Stimulated activated CD8-positive, alpha-beta memory T cell treated with anti-CD3 and anti-CD28 coated beads, Interleukin-15, amount 100 ng/mL, for 24 hours (primary cell): ENCODE measurements at places on chromosomes 11 and 22.
A peak's percentile ranks its signal among the peaks of the same experiment; 100 is the strongest.

DNA sequence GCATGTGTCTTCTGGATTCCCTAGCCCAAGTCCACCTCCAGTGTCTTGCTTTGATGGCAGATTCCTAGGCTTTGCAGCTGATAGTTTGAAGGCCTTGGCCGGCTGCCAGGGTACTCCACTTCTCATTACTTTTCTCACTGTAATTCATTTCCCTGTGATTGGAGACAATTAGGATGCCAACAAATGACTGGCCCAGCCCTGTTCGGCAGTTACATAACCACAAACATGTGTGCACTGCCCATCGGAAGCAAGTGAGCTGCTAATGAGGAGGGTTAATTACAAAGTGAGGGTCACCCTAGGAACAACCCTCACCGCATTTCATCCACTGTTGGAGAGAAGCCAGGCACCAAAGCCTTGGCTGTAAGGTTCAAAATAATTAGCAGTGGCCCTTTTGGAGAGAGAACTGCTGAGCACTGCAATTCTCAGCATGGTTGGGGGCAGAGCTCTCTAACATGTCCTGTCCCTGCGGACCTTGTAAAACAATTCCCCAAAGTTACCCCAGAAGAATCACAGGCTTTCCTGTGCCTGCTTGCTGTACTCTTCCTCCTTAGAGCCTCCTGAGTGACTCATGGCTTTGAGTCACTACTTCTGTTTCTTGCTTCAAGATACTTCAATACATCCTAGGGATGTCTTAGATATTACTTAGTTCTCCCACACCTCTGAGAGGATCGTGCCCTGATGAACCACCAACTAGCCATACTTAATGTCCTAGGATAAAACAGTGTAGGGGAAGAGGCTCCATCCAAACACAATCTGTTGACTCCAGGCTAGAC, 109.7 kb upstream of the GALNT18 start:
- no peak for DNase-seq

GRCh38 chr11:119056421-119056999, 495 bp downstream of the HYOU1 start:
- DNase-seq = peak; percentile 23

DNA sequence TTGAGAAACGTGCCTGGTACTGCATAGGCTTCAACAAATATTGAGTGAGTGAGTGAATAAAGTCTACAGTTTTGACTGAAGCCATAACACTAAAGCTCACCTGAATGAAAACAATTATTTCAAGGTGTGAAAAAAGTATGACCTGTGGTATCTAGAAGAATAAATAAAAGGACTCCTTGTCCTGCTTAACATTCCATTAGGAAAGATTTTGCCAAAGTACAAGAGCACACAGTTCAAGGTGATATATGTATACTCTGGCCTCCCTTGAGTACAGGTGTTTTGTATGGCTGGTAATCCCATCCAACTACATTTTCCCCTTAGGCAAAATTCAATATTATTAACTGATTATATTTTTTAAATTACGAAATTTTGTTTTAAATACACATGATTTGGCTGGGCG, 1.8 kb upstream of the CREBZF start:
- no peak for DNase-seq

GRCh38 chr11:66329165-66329673, 7.0 kb downstream of the RIN1 start:
- no peak for DNase-seq

- DNase-seq = no peak
Observed at GRCh38 chr11:64084951-64085710, 49.4 kb downstream of the FLRT1 start.

DNA sequence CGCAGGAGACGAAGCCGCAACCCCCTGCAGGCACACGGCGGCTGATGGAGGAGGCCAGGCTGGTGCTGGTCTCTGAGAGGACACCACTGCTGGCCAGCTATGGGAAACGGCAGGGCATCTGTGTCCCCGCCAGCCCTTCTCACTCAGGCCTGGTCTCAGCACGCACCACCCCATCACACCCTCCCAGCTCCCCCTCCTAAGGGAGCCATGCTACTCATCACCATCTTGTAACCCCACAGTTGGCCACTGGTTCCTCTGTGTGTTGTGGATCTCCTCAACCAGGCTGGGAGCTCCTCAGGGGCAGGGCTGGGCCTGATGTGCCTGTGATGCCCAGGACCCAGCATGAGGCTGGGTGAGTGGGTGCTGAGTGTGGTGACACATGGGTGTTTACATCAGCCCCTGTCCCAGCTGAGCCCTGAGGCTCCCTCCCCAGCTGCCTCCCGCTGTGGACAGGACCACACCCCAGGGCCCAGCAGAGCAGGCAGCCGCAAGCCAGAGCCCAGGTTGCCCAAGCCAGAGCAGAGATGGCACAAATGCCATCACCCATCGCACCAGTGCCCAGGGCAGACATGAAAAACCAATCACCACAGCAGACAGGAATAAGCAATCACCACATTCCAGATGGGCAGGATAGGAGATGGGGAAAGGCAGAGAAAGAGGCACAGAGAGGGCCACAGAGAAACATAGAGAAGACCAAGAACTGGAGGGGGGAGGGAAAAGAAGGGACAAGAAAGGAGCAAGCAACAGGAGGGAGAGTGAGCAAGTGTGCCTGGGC, 8.2 kb downstream of the ARVCF start:
- no peak for DNase-seq

GRCh38 chr11:43497144-43497543, 138.4 kb downstream of the TTC17 start:
- DNase-seq = no peak

DNA sequence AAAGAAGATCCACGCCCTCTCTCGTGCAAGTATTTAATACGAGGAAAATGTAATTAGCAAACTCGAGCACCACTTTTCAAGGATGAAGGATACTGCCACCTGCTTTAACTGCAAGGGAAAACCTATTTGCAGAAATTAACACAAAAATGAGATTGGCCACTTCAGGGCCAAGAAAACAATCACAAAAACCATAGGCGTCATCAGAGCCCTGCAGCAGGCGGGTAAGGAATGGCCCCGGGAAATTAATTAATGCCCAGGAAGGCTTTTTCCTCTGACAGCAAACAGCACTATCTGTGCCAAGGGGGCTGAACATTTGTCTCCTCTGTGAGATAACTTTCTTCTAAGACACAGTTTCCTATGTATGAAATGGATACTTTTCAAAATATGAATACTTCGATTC, 255.7 kb downstream of the CTTN start:
- DNase-seq = no peak

DNA sequence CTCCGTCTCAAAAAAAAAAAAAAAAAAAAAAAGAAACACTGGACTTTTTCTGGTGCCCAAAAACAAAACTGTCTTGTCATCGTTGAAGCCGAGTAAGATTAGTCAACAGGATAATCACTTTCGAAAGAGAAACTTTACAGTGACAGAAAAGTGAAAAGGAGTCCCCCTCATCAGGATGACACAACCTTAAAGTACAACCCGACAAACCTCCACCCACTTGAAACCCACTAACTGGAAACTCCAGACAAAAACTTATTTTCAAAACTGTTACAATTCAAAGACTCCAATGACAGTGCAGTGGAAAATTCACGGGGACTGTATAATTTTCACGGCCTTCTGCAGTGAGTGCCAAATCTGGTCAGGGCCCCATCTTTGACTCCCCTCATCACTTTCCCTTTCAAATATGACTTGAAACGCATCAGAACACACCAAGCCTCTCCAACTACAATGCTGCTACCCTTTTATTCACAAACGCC, 1.3 kb downstream of the DENND5A start:
- no peak for DNase-seq

- DNase-seq = no peak
Observed at GRCh38 chr11:128731041-128731663, 37.3 kb downstream of the FLI1 start.

GRCh38 chr11:125262830-125263218, 98.3 kb downstream of the PKNOX2 start:
- no peak for DNase-seq

DNA sequence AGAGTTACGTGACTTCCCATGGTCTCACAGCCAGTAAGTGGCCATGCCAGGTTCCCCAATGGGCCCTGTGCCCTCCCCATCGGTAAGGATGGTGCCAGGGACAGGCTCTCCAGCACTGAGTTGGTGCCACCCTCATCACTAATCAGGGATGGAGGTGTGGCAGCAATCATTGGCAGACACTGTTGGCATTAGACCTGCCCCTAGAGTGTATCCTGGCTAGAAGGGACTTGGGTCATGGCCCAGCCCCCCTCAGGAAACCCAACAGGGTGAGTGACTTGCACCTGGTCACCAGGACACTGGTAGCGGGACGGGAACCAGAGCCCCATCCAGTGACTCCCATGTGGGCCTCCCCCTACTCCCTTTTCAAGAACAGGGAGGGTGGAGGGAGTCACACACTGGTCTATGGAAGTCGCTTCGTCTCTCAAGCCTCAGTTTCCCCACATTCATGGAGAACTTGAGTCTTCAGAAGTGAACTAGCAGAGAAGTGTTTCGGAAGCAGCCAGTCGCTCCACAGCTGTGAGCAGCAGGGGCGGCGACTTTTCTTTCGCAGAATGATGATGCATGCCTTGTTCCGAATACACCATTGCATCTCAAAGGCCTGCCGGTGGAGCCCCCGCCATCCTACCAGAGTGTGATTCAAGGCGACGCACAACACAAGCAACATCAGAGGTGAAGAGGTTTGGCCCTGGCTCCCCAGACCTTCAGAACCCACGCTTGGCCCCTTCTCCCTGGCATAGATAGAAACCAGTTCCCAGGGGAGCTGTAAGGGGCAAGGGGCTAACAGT, 12.9 kb downstream of the MS4A10 start:
- no peak for DNase-seq

- DNase-seq = no peak
Observed at GRCh38 chr11:67368621-67369020, 4.8 kb downstream of the CLCF1 start.

GRCh38 chr11:96524475-96524874, 134.7 kb downstream of the JRKL start:
- no peak for DNase-seq

GRCh38 chr11:109960831-109961230, 132.4 kb upstream of the ZC3H12C start:
- no peak for DNase-seq

DNA sequence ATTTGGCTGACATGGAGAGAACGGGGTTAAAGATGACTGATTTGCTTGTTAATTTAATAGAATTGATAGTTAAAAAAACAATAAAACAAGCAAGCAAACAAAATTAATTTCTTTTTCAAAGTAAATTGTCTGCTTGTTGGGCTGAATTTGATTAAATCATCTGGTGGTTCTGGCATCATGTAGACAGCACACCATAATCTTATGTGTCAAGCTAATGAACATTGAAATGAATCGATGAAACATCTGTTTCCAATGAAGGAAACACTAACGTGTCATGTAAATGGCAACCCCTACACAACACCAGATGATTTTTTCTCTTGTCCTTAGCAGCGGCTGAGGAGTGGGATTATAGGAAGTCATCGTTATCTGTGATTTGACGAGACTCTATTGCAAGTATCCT, 399.6 kb upstream of the RAG2 start:
- DNase-seq = no peak

- no peak for DNase-seq
Observed at GRCh38 chr11:57277845-57278720, 41.0 kb upstream of the APLNR start.

DNA sequence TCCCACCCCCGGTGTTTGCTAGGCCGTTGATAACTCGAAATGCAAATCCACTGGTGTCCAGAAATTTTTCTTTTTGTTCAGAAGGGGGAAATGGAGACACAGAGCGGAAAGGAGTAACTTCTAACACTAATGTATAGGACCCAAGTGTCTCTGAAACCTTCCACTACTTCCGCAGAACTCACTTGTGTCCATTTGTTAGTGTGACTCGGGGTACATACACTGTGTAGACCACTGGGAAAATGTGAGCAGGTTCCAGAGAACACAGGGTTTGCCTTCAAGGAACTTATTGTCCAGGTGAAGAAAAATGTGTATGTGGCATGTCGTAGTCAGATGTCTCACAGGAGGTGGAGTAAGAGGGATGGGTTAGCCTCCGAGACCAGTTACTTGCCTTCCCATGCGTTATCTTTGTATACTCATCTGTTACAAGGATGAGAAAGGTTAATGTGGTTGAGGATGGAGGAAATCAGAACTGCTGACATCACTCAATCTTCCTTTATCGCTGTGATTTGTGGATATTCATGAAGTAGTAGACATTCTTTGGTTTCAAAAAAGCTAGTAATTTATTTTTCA, 857 bp downstream of the ARCN1 start:
- DNase-seq = no peak

DNA sequence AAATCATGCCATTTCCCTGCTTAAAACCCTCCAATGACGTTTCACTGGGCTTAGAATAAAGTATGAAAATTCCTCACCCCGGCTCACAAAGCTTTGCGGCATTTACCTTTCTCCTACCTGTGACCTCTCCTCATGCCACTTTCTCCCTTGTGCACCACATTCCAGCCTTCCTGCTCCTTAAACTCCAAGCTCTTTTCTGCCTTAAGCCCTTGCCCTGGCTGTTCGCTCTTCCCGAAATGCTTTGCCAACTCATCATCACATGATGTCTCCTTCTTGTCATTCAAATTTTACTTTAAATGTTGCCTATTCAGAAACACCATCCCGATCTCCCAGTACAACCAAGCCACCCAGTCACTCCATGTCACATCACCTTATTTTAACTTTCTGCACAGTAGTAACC, 2.0 kb downstream of the PLEKHA7 start:
- no peak for DNase-seq

GRCh38 chr22:21033895-21034294, 1.5 kb upstream of the SLC7A4 start:
- no peak for DNase-seq

DNA sequence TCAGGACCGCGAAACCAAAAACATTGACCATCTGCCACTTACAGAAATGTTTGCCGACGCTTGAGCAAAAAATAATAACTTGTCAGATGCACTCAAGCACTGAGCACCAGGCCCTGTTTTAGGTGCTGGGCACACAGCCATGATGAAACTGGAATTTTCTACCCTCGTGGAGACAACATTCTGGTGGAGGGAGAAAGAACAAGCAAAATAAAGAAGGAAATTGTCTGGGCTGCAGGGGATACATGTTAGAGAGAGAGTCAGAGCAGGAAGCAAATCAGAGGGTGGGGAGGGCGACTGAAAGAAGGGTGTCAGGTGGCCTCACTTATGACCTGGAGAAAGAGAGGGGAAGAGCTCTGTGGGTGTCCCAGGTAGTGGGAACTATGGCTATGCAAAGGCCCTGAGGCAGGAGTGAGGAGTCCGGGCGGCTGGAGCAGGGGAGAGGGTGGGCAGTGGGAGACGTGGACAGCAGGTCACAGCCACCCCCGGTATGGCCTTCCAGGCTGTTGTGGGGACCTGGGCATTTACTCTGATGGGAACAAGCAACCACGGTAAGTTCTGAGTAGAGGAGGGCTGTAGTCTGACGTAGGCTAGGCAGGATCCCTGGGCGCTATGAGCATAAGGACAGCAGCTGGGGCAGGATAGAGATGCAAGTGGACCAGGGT, 78.8 kb downstream of the MYEOV start:
- DNase-seq = no peak
